ENCODE measurements at places on chromosomes 3 and 15. TPM values are rescaled to one million over a fixed set of nuclear protein-coding genes. Genes with fewer than 3 reads are reported as not detected.
A peak's percentile ranks its signal among the peaks of the same experiment; 100 is the strongest.

DNA sequence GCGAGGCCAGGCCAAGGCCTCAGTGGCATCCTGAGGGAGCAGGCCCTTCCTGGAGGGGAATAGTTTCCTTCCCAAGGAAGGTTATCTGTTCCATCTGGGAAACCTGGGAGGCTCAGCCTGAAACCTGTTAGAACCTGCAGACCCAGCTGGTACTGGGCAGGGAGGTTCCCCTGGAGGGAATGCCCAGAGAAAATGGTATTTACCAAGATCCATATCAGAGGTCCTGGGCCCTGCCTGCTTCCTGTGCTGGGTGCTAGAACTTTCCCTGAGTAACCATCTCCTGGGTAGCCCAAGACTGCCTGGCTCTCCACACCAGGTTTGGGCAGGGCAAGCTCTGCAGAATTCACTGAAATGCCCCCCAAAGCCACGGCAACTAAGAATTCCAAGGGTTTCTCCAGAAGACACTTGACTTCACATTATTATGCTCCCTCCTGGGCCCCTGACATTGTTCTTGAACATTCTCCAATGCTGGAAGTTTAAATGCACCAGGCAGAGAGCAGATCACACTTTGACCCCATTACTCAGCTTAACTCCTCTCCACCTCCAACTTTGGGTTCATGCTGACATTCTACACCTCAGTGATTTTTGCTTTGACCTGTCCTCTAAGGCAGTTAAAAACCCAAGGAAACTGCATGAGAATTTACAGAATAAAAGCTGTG is 2.0 kb downstream of the CA12 start:
- no peak overlapping the region for H3K4me3 ChIP-seq
- peaks cover 18% of the 10 kb centered on the region for H3K4me1 ChIP-seq
- H3K27ac ChIP-seq, result no peak overlapping the region
- no peak for DNase-seq
- H3K36me3 ChIP-seq, result no peaks in the 10 kb centered on the region
- peaks cover 33% of the 10 kb centered on the region for H3K27me3 ChIP-seq

GRCh38 chr3:12195231-12195630 is 36.5 kb upstream of the TIMP4 start:
- H3K4me3 ChIP-seq, result no peak overlapping the region
- no peaks in the 10 kb centered on the region for H3K27me3 ChIP-seq
- H3K27ac ChIP-seq, result no peak overlapping the region
- no peak for DNase-seq
- H3K36me3 ChIP-seq, result no peaks in the 10 kb centered on the region

DNA sequence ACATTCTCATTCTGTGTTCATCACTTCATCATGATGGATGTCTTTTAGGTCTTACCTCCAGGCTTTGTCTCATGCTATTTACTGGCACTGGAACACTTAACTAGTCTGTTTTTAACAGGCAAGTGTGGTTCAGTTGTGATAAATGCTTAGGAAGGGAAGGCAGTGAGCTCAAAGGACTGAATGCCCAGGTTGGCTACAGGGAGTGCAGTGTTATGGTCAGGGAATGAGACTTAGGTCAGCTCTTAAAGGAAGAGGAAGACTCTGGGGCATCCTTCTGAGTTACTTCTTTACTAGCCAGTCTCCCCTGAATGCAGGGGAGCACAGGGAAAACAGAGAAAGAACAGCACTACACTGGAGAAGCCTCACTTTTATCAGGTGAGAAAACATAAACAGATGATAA is 72.6 kb downstream of the TGFBR2 start:
- DNase-seq, result no peak
- peaks cover 17% of the 10 kb centered on the region for H3K4me1 ChIP-seq
- no peaks in the 10 kb centered on the region for H3K27me3 ChIP-seq
- peaks cover 70% of the 10 kb centered on the region for H3K36me3 ChIP-seq
- no peak overlapping the region for H3K4me3 ChIP-seq
- peak overlapping the region; percentile 27 for H3K27ac ChIP-seq

DNA sequence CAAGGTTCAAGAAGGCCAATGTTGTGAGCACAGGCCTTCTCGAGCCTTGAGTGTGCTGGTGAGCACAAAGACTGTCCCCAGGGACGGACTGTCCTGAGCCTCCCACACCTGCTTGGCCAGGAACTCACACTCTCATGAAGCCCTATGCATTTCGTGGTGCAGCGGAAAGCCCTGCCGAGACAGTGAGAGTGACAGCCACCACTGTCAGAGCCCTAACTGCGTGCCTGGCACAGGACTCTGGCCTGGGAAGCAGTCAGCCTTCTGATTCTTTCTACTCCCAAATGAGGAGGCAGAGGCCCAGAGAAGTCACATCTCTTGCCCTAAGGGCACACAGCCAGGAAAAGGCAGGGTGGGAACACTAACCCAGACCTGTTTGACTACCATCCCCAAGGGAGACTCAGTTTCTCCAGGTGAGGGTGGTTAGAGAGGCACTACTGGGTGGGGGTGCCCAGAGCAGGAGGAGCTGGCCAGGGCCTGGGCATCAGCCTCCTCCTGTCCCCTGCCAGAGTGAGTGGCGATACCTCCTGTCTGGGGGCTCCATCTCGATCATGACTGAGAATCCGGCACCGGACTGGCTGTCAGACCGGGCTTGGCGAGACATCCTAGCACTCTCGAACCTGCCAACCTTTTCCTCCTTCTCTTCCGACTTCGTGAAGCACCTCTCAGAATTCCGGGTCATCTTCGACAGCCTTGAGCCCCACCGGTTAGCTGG is 50.8 kb downstream of the SEMA3G start:
- no peaks in the 10 kb centered on the region for H3K27me3 ChIP-seq
- H3K4me3 ChIP-seq, result no peak overlapping the region
- DNase-seq, result no peak
- no peaks in the 10 kb centered on the region for H3K36me3 ChIP-seq
- peaks cover 1% of the 10 kb centered on the region for H3K4me1 ChIP-seq

DNA sequence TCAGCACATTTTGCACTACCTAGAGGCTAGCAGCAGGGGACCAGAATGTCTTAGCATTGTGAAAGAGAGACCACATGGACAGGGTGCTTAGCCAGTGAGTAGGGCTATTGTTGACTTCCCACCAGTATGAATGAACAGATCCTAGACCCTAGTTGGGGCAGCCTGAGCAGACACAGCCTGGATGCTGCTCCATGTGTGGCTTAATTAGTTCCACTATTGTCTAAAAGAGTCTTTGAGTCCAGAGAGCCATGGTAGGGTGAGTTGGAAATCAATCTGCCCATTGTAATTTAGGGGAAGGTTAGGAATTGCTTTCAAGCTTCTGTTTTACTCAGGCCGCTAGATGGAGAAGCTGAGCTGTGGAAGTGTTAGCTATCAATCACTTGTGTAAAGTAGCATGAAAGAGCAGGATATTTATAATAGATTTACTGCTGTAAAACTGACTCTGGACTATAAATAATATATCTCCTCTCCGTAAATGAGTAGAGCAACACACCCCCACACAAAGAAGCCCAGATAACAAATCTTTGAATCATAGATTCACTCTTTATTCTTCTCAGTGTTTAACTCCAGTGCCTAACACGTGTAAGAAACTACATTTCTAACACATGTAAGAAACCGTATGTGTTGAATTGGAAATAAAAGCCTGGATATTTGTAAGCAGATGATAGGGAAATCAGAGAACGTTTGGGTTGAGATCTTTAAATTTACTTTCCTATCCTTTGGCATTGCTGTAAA is 4.1 kb upstream of the GCSAM start:
- no peaks in the 10 kb centered on the region for H3K36me3 ChIP-seq
- H3K27me3 ChIP-seq, result no peaks in the 10 kb centered on the region
- no peak for DNase-seq
- H3K27ac ChIP-seq, result no peak overlapping the region

GRCh38 chr15:26372706-26373105 is 400.2 kb downstream of the GABRB3 start:
- H3K27ac ChIP-seq, result no peak overlapping the region
- no peak overlapping the region for H3K4me3 ChIP-seq
- no peak for DNase-seq
- H3K27me3 ChIP-seq, result no peaks in the 10 kb centered on the region
- H3K36me3 ChIP-seq, result no peaks in the 10 kb centered on the region
- H3K4me1 ChIP-seq, result no peaks in the 10 kb centered on the region

DNA sequence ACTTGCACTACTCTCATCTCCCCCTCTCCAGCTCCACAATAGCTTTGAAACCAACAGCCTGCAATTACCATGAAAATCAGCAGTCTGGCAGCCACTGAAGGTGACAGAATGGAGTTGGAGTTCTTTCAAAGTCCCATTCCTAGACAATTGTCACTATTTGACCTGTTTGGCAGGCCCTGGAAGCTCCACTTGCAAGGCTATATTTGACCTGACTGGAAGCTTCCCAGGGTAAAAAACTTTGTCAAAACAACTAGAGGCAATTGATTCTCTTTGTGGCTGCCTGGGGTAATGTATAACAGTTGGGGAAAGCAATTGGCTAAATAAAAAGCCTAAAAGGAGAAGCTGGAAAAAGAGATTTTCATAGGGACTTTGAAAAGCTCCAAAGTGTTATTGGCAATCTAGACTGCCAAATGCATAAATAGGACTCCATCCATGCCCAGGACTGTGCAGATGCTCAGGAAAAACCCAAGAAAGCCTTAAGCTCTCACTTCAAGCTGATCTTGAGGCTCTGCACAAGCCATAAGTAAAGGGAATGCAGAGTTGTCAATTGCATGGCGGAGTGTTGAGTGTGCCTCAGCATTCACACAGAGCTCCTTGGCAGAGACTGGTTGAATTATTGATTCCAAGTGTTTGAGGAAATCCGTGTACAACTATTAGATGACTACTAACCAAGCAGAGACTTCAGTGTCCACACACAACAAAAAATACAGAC is 18.3 kb downstream of the GREM1 start:
- H3K27me3 ChIP-seq, result peaks cover 28% of the 10 kb centered on the region
- H3K36me3 ChIP-seq, result no peaks in the 10 kb centered on the region
- H3K4me3 ChIP-seq, result no peak overlapping the region

DNA sequence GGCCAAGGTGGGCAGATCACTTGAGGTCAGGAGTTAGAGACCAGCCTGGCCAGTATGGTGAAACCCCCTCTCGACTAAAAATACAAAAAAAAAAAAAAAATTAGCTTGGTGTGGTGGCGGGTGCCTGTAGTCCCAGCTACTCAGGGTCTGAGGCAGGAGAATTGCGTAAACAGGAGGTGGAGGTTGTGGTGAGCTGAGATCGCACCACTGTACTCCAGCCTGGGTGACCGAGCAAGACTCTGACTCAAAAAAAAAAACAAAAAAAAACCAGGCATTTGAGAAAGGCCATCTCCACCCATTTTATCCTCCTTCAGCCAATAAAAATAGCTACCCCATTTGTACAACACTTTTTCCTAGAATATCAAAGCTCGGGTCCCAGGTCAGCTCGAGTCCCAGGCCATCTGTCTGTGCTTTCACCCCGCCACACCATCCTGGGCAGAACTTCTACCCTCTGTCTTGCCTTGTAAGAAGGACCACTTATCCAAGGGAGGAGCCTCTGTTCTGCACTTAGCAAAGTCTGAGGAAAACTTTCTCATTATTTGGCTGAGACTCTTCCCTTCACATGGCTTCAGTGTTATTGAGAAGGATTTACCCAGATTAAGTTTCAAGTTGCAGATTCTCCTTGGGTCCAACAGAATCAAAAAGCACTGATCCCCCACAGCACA is 99.1 kb downstream of the MESD start:
- no peak overlapping the region for H3K27ac ChIP-seq
- DNase-seq, result no peak
- H3K4me3 ChIP-seq, result no peak overlapping the region
- no peaks in the 10 kb centered on the region for H3K27me3 ChIP-seq
- H3K4me1 ChIP-seq, result peaks cover 3% of the 10 kb centered on the region

- H3K4me3 ChIP-seq, result no peak overlapping the region
- H3K27ac ChIP-seq, result no peak overlapping the region
- H3K27me3 ChIP-seq, result no peaks in the 10 kb centered on the region
- H3K36me3 ChIP-seq, result no peaks in the 10 kb centered on the region
- H3K4me1 ChIP-seq, result no peaks in the 10 kb centered on the region
Observed at GRCh38 chr3:17645074-17645698, 97.2 kb downstream of the TBC1D5 start.

GRCh38 chr15:25882466-25882865 is 19.3 kb upstream of the ATP10A start:
- H3K27ac ChIP-seq, result no peak overlapping the region
- no peak overlapping the region for H3K4me3 ChIP-seq
- no peaks in the 10 kb centered on the region for H3K36me3 ChIP-seq

DNA sequence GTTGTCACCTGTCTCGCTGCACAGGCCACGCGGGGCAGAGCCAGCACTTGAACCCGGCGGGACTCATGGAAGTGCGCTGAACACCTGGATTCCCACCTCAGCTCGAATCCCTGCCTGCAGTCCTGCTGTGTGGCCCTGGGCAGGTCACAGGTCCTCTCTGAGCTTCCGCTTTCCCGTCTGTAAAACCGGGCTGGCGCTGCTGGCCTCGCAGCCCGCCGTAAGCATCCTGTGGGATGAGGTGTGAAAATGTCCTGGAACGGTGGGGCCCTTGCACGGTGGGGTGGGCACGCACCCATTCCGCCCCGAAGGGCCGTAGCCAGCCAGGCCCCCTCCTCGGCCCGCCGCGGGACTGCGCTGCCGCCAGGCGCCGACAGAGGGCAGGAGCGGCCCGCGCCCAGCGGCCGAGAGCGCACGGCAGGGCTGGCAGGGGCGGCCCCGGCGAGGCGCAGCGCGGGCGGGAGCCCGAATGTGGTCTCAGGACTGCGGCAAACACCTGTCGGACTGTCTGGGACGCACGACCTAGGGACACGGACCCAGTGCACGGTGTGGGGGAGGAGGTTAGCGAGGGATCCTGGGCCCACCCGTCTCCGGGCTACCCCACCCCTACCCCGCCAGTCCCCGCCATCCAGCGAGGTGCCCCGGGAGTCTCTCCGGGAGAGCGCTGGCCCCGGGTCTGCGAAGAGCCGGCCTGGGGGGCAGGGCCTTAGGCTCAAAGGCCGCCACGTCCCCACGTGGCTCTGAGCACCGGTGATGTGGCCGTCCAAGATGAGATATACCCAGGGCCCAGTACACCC is 40.4 kb downstream of the DNAJB8 start:
- peaks cover 27% of the 10 kb centered on the region for H3K27me3 ChIP-seq
- H3K4me1 ChIP-seq, result peaks cover 16% of the 10 kb centered on the region
- peak; percentile 56 for DNase-seq
- H3K27ac ChIP-seq, result no peak overlapping the region
- no peaks in the 10 kb centered on the region for H3K36me3 ChIP-seq

The NEK10 gene
- 11.6 TPM for total RNA-seq

The LXN gene
- total RNA-seq, result 3.5 TPM

The CIB2 gene
- 18.4 TPM for total RNA-seq

The MYZAP gene
- 821 TPM for total RNA-seq

The FEZF2 gene
- total RNA-seq, result not detected

The CGNL1 gene
- 8.0 TPM for total RNA-seq

The SLC9C1 gene
- 0.85 TPM for total RNA-seq

The ZIC4 gene
- not detected for total RNA-seq
